Ureter (tissue), 1 donor: ENCODE measurements at places on chromosomes 1 and 21. TPM values are rescaled to one million over a fixed set of nuclear protein-coding genes. Genes with fewer than 3 reads are reported as not detected.

SCP2 gene
- total RNA-seq = 138 TPM

NES gene
- total RNA-seq = 42.4 TPM

- DNase-seq = no peak
Observed at GRCh38 chr1:213070406-213070805, 19.4 kb downstream of the RPS6KC1 start.

PRR9 gene
- total RNA-seq = not detected

DNA sequence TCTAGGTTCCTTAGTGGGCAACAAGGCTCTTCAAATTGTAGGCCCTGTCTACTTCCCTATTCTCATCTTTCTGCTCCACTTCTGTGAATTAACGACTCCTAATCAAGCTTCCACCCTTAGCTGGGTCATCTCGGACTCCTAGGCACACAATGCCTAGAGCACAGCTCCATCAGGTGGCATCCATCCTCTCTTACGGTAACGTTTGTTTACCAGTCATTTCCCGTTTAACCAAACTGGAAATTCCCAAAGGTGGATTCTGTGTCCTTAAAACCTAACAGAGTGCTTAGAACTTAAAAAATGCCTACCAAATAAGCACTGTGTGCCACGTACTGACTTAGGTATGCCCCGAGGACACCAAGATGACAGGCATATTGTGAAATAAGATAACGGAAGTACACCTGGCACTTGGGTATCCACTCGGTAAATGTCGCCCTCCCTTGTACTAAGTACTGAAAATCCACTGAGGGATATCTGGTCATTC is 1.5 kb downstream of the PARP1 start:
- DNase-seq = no peak

CASP9 gene
- total RNA-seq = 16.8 TPM

DNA sequence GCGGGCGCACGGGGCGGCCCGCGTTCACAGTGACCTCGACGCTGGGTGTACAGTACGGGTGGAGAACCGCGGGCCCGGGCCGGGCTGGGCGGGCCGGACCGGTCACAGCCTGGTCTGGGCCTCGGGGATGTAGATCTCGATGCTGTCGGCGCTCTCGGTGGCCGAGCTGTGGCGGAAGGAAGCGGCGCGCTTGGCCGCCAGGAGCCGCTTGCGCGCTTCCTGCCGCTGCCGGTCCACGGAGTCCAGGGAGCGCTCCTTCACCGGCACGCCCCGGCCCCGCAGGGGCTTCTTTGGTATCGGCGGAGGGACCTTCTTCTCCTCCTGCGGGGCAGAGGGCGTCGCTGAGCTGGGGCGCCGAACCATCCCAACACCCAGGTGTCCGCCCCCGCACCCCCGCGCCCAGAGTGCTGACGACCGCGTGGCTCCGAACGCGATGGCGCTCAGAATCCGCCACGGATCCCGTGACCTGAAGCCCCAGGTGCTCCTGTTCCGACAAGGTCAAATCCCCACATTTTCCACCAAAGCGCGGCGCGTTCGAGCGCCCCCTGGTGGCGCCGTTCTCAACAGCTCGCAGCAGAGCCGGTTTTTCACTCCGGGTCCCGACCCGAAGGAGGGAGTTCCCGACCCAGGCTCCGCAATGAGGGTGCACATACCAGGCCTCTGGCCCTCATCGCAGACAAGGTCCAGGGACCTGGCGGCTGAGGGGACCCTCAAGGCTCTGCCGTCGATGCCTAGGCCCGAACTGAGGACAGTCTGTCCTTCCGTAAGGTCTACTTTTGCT is 6.6 kb upstream of the SMIM12 start:
- DNase-seq = peak; percentile 91

A3GALT2 gene
- not detected for total RNA-seq

DNA sequence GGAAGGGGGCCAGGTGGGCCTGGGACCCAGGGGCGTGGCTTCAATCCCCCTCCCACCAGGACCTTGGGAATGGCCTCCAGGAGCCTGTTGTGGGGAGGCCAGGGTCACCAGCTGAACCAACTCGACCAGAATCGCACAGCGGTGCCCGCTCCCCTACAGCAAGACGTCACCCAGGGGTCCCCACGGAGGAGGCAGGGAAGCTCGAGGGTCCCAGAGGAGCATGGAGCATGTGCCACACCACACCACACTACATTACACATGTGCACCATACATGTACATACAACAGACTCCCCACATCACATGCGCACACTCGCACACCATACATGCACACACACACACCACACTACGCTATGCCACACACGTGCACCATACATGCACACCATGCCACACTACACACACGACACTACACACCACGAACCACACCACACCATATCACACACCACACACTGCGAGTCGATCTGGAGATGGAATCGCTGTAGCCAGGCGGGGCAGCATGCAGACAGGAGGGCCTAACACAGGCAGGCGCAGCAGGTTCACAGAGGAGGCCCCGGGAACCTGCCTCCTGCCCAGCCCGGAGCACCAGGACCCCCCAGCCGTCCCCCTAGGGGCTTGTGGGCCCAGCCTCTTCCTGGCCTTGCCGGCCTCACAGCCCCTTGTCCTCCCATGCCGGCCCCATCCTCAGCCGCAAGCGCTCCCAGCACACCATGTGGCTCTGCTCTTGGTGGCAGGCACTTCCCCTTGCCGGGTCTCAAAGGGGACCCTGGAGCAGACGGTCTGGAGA is 596 bp downstream of the ITGB2 start:
- no peak for DNase-seq

DNA sequence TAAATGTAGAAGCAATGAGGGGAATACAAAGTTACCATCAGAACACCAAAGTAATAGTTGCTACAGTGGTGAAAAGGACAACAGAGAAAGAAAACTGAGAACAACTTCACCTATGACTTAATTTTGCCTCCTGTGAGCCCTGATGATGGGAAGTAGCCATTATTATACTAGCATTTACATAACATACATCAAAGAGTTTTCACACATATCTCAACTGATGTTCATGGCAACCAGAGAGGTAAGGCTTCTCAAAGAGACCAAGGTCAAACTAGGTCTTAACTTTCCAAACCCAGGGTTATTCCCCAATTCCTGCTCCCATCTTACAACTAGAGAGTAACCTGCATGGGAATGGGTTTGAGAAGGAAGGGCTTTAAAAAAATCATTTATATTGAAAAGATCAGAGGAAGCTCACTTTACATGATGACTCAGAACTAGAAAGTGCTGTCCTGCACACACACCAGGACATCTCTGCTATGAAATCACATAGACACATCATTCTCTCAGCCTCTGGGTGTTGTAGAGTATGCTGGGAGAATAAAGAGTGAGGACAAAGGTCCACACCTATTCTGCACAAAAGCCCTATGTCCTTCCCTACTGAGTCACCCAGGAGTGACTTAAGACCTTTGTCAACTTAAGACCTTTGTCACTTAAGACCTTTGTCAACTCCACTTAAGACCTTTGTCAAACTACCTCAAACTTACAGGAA is 179.7 kb downstream of the TNFSF18 start:
- no peak for DNase-seq

GRCh38 chr1:9985001-9985400 is 12.0 kb upstream of the RBP7 start:
- DNase-seq = no peak

DNA sequence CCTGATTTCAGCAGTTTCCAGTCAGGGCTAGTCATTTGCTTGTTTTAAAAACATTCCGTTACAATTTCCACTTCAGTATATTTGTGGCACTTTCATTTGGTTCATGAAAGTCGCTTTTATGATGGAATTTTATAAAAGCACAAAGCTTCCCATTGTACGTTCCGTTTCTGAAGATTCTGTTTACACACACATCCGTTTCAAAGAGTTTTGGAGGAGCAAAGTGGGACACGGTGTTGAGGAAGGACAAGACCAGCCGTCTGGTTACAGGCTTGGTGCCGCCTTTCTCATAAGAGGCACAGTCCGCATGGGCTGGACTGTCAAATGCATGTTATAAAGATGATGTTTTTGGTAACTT is 60.3 kb downstream of the FAAP20 start:
- no peak for DNase-seq

DNA sequence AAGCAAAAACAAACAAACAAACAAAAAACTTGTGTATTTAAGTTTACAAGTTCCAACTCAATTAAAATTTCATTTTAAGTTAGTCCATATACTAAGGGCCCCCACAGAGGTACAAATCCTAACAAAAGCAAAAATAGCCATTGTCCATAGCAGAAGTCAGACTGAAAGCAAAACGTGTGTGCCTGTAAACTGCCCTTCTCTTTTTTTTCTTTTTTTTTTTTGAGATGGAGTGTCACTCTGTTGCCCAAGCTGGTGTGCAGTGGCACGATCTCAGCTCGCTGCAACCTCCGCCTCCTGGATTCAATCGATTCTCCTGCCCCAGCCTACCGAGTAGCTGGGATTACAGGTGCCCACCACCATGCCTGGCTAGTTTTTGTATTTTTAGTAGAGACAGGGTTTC is 11.6 kb upstream of the IFNGR2 start:
- DNase-seq = no peak

- DNase-seq = no peak
Observed at GRCh38 chr1:231724876-231725647, 98.5 kb downstream of the DISC1 start.

DNA sequence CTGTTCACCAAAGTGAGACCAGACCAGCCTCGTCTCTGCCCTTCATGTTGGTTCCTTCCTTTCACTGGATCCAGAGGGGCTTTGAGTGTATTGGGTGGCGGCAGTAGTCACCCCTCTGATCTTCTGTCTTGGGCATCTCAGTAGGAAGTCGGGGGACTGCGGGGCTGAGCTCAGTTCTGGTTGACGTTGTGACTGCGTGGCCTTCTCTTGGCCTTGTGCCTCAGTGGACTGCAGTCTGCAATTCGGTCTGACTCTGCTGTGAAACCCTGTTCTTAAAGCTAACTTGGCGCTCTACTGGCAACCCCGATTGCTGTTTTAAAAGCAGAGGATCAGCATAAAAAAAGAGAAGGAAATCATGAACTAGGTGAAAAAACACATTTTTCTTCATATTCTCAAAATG is 56.7 kb downstream of the SLC37A1 start:
- DNase-seq = peak; percentile 26

- no peak for DNase-seq
Observed at GRCh38 chr1:182046763-182047162, 14.7 kb downstream of the ZNF648 start.

DNA sequence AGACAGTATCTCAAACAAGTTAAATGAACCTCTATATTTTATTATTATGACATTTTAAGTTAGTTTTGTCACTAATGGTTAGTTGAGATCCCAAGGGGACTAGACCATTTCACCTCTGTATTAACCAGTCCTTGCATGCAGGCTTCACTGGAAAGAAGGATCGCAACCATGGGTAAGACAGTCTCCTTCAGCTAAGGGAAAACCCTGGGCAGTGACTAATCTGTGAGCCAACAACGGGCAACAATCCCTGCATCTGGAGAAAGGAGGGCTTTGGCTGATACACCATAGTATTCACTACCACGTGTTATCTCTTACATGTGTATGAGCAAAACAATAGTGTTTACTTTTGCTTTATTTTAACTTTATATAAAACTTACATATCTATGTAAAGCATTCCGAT is 708.8 kb upstream of the CHRM3 start:
- no peak for DNase-seq

DNA sequence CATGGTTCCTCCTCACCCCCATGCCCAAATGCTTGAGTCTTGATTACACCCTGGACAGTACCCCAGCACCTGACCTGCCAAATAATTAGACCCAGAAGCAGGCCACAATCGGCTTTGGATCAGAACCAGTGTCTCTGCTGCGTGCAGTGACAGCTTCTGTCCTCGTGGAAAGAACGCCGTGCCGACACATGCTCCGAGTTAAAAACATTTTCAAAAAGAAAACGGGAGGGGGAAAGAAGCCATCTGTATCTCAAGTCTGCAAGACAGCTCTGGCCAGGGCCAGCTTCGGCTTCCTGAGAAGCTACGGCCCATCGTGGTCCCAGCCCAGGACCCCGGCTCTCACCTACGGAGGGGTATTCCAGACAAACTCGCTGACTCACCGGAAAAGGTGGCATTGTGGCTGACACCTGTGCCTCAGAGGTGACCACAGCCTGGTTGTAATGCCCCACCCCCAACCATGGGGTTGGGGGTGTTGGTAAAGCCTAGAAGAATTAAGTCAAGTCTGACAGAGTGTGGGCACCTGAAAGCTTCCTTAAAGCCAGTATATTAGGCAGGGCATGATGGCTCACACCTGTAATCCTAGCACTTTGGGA is 25.8 kb downstream of the SSBP3 start:
- DNase-seq = no peak

HPCA gene
- total RNA-seq = 0.75 TPM

GRCh38 chr1:63723602-63724001 is 50.2 kb upstream of the ROR1 start:
- no peak for DNase-seq

DNA sequence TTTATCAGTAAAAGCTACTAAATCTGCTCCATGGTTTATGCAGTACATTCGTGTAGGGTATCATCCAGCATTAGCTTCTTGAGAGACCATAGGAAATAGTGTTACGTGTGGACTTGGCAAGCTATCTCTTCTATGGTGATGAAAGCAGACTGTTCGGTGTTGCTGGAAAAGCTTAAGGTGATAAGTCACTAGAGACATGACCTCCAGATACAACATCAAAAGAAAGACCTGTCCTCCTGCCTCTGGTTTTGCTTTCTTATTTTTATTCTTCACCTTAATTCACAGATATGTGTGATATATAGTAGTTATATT is 53.5 kb upstream of the S1PR1 start:
- no peak for DNase-seq

BRWD1 gene
- 63.9 TPM for total RNA-seq

OR2AK2 gene
- total RNA-seq = not detected

GRCh38 chr1:89834083-89834704 is 13.4 kb downstream of the LRRC8D start:
- no peak for DNase-seq

EVA1B gene
- total RNA-seq = 12.4 TPM

GRCh38 chr1:94892604-94893254 is 34.2 kb downstream of the CNN3 start:
- no peak for DNase-seq

SPRR4 gene
- total RNA-seq = not detected

- no peak for DNase-seq
Observed at GRCh38 chr1:40723196-40723955, 31.9 kb downstream of the NFYC start.

DNA sequence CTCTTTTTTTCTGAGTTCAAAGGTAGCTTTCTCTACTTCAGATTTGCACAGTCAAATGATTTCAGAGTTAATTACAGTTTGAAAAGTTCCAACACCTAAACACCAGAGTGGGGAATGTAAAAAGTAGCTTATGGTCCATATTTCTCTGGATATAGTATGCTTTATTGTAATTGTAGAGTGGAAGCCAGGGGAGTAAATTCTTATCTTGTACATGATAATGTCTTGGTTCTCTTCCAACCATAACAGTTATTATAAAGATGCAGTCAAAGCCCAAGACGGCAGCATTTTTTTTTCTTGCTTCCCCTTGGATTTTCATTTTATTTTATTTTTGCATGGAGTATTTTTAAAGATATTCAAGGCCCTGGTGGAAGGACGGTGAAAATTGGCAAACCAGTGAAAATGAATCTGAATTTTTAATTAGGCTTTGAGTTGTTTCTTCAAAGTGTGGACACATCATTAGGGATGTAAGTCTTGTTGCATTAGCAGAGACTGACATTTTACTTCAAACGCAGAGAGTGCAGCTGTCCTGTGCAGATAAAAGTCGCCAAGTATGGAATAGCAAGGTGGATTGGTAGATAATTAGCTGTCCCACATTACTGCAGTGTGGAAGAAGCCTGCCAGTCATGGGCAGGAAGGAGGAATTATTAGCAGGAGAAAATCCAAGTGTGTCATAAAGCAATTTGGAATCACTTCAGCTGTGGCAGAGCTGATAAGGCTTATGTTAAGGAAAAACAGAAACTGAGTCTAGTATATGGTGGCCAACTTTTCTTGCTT is 11.3 kb downstream of the CACHD1 start:
- no peak for DNase-seq

ZNF683 gene
- total RNA-seq = 1.2 TPM

- no peak for DNase-seq
Observed at GRCh38 chr1:154440036-154440804, 35.1 kb downstream of the IL6R start.
